ENCODE measurements at places on chromosomes 3 and 15.

GRCh38 chr3:197881270-197881969 lies 68.6 kb upstream of the RPL35A start:
- DNase-seq = no peak

DNA sequence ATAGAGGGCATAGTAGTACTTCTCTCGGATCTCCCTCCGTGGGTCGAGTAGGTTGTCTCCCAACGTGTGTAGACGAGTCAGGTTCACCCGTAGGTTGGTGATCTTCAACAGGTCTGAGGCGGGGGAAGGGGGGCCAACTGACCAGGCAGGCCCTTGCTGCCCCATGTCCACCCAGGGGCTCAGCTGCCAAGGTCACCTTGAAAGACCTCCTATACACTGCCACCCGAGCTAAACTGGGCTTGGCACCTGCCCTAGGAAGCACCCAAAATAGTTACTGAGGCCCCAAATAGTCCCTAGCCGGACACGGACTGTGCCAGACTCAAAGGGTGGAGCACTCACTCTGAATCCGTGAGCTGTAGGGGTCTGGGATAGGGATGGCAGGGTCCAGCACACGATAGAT lies 1.8 kb downstream of the LAMB2 start:
- DNase-seq = no peak

GRCh38 chr15:75695220-75695619 lies 17.4 kb downstream of the CSPG4 start:
- DNase-seq = no peak

GRCh38 chr3:195773956-195774537 lies 37.7 kb downstream of the MUC4 start:
- no peak for DNase-seq

- peak; percentile 49 for DNase-seq
Observed at GRCh38 chr3:55166576-55167555, 239.0 kb upstream of the LRTM1 start.

GRCh38 chr3:142542054-142542453 lies 36.5 kb downstream of the ATR start:
- DNase-seq = no peak

DNA sequence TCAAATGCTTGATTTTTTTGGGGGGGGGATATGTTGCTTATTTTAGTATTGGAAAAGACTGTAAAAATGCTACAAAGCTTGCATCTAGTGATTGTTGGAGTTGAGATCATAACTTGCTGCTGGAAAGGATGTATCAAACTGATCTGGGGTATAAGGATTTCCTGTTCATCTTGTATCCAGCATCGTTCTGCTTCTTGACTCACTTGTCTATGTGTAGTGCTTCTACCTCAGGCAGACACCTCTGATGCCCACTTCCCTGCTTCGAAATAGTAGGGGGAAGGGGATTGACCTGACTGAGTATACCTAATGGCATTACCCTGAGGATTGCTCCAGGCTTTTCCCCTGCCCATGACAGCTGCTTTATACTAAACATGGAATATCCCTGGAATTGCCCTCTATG lies 42.7 kb downstream of the STT3B start:
- DNase-seq = peak; percentile 1

- peak; percentile 52 for DNase-seq
Observed at GRCh38 chr3:21273259-21274025, 477.6 kb downstream of the ZNF385D start.

GRCh38 chr3:126678693-126679317 lies 23.9 kb upstream of the TXNRD3 start:
- no peak for DNase-seq

GRCh38 chr3:72308641-72309040 lies 523.7 kb upstream of the PROK2 start:
- no peak for DNase-seq

DNA sequence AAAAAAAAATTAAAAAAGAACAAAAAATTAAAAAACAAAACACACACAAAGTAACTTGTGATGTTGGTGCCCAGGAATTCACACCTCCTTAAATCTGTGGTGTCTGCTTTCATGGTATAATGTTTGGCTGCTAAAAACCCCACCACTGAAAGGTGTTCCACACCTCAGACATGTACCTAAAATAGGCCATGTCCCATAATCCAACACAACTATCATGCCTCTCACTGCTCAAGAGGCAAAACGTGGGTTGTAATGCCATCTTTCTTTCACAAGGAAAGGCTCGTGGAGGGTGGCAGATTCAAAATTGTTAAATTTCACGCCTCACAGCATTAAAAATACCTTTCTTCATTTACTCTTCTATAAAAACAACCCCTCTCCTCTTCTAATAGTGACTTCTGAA lies 29.5 kb downstream of the MKRN2 start:
- DNase-seq = no peak

GRCh38 chr3:132196113-132196512 lies 121.1 kb upstream of the ACP3 start:
- DNase-seq = no peak

DNA sequence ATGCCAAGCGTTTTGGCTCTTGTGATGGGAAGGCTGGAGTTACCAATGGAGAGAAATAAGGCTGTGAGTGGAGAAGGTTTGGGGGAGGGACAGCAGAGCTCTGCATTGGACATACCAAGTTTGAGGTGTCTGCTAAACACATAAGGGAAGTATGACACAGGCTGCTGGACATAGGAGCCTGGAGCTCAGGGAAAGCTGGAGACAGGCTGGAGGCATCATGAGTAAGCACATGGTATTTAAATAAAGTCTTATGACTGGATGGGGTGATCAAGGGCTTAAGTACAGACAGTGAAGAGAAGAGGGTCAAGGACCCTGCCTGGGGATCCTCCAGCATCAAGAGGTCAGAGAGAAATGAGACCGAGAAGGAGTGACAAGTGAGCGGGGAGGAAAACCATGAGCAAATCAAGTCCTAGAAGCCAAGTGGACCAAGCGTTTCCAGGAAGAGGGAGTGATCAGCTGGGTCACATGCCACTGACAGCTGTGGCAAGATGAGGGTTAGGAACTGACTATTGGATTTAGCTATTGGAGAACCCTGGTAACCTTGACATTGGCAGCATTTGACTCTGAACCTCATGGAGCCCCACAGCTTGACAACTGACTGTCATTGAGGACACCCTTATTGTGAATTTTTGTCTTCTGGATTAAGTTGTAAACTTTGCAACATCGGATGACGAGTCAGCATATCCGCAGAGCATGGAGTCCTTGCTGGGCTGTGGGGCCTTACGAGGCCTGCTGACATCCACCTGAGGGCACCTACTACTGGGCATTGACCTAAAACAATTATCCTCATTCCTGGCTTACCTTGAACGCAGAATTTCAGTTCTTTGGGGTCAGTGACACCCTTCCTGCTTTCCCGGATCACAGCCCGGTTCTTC lies 78.7 kb upstream of the ETV5 start:
- no peak for DNase-seq

DNA sequence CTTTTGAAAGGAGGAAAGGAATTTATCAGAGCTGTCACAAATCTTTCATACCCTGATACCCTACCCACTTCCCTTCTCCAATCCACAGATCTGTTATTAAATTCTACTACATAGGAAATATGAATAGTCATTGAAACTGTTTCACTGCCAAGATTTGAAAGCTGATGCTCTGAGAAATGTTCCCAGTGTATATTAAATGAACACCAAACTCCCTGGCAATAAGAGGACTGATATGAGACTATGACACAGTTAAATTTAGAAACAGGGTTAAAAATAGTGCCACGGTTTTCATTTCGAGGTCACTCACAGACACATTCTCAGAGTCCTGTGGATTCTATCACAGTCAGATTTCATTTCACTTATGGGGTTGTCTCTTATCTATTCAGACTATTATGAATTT lies 27.2 kb upstream of the GBE1 start:
- DNase-seq = no peak

GRCh38 chr15:20646529-20647142 lies 105.0 kb upstream of the GOLGA6L6 start:
- DNase-seq = no peak

DNA sequence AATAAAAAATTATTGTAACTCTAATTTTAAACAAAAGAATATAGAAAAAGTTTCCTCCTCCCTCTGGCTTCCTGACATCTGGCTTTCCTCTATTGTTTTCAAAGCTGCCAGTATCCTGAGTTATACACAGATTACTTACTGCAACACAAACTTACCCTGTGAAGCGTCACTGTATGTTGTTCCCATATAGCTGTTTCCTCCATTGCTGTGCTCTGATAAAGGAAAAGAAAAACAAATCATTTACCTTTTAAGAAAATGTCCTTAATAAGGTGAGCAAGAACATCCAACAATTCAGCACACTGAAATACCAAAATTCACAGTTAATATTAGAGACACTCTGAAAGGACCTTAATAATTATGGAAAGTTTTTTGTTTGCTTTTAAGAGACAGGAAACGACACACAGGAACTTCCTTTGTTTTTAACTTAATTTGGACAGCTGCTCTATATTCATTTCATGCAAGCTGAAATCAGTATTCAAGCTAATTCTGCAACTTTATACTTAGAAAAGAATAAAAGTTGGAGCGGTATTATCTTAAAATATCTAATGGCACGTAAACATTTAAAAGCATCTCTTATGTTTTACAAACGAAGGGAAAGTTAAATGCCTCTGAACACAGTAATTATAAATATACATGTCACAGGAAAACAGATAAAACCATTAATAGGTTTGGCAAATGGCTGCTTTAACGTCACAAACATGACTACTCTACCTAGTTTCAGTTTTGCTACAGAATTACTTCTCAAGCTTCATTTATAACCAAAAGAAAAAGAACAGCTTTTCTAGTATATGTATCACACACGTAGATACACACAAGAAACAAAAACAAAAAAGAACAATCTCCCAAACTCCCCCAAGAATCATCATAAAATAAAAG lies 21.5 kb downstream of the TJP1 start:
- DNase-seq = no peak

- no peak for DNase-seq
Observed at GRCh38 chr3:23723930-23724329, 81.8 kb upstream of the UBE2E1 start.

DNA sequence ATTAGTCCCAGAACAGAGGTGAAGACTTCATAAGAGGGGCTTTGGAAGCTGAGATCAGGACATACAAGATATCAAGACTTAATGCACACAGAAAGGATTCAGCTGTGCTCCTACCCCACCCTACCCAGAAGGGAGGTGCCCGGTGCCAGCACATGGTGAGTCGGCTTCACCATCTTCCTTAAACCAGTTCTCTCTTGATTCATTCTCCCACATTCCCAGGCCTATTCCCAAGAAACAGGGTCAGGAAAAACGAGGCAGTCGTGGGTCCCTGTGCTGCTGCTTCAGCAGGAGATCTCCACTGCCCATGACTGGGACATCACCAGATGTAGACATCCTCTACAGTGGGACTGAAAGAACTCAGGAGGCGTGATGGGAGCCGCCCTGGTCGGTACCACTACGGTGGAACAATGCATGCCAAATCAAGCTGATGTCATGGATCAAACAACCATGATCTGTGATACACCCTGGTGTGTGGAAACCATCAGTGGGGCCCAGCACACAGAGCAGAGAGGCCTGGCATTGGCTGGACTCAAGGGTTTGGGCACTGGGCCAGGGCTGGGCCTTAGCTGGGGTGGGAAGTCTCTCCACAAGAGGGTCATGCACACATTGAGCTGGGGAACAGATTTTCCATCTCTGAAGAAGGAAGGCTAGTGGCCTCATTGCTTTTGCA lies 41.9 kb downstream of the CCDC12 start:
- peak; percentile 34 for DNase-seq

- no peak for DNase-seq
Observed at GRCh38 chr3:119826711-119827608, 45.1 kb downstream of the NR1I2 start.

DNA sequence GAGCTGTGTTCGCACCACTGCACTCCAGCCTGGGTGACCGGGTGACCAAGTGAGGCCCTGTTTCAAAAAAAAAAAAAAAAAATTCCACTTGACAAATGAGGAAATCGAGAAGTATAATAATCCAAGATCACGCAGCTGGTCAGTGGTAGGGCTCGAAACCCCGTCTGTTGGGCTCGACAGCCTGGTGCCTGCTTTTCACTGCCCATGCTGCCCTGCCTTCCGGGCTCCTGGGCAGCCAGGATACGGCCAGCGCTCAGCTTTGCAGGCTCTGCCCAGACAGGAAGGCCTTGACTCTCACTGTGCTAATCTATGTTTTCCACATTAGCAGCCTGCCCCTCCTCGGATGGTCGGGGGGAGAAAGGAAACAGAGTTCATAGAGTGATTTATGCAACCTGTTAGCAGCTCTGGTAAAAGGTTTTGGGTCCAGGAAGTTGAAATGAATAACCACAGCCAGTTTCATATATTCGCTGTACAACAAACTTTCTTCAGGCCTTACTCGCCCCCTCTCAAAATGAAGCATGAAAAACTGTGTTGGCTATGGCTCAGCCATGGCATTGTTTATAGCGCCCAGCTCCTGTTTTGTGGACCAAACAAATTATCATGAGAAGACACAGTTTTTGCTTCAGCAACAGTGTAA lies 108.8 kb downstream of the XXYLT1 start:
- DNase-seq = no peak

DNA sequence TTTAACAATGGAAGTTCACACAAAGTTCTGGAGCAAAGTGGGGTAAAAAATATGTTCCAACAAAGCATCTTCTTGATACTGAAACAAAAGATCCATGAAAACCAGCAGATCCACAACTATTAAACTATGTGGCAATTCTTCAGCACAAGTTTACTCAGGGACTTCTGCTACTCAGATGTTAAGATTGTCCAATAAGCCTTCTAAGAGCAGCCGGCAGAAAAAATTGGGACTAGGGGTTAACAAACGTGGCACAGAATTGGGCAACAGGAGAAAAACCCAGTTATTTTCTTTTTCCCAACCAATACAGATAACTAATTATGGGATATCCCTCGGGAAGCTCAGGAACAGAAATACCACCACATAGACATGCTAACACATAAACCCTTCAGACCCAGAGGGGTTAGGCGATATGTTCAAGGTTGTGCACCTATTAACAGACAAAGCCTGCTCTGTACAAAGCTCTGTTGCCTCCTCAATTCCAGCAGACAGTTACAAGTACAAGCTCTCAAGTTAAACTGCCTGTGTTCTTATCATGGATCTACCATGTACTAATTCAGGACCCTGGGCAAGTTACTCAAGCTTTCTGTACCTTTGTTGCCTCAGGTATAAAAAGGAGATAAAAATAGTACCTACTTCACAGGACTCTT lies 6.8 kb downstream of the SSR3 start:
- no peak for DNase-seq

- DNase-seq = no peak
Observed at GRCh38 chr3:64617610-64618009, 70.2 kb downstream of the ADAMTS9 start.

DNA sequence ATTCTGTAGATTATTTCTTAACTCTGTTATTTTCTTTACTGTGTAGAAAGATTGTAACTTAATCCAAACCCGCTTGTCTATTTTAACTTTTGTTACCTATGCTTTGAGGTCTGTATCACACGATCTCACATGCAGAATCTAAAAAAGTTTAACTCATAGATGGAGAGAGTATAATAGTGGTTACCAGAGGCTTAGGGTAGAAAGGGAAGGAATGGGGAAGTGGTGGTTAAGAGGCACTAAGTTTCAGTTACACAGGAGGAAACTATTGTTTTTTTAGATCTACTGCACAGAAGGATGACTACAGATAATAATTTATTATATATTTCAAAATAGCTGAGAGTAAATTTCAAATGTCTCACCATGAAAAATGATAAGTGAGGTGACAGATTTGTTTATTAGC lies 515.2 kb downstream of the RSL24D1 start:
- no peak for DNase-seq
